Renal cortex interstitium (tissue), 15 donors: ENCODE measurements at places on chromosomes 11 and 22. TPM values are rescaled to one million over a fixed set of nuclear protein-coding genes. Genes with fewer than 3 reads are reported as not detected.

KRTAP5-11 gene
- not detected for polyA plus RNA-seq

IRAG1 gene
- polyA plus RNA-seq: 10.8 TPM

- no peak for DNase-seq
Observed at GRCh38 chr11:105468154-105468553, 141.7 kb upstream of the GRIA4 start.

- no peak for DNase-seq
Observed at GRCh38 chr11:112997857-112998466, 36.7 kb downstream of the NCAM1 start.

DNA sequence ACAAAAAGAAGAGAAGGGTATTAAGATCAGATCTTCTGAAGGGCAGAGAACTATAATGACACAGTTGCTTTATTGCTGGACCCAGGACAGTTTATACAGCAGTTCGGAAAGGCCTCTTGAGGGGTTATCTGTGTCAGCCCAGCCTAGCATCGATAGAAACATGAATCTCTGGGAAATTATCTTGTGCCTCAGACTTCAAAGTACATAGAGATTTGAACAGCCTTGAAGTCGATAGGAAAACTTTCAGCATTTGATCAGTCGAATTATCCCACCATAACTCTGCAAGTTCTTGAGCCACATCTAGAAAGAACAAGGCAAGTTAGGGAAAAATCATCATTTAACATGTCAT is 2.5 kb upstream of the LMO2 start:
- no peak for DNase-seq

GRCh38 chr11:12531681-12532080 is 142.5 kb upstream of the TEAD1 start:
- DNase-seq: no peak
